ENCODE measurements at places on chromosomes 2 and 18.

DNA sequence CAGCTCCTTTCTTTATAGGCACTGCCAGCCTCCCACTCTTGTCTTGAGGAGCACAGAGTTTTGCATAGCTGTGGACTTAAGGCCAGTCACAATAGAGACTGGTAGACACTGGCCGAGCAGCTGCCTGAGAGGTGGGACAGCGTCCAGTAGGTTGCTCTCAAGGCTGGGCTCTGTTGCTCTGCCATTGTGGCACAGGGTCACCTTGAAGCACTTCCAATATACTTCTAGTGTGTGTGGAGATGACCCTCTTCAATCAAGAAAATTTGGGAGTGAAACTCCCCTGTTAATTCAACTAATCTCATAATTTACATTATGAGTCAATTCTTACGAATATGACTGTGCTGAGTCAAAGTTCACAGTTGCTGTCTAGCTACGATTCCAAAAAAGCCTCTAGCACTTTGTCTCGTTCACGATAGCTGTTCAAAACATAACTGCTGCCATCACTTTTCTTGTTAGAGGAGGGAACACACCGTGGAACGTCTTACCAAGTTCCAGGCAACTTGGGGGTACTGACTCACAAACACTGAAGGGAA, 636.2 kb downstream of the EPHA4 start:
- DNase-seq = no peak

GRCh38 chr2:129504646-129505045, 474.8 kb upstream of the RAB6C start:
- no peak for DNase-seq

- peak; percentile 55 for DNase-seq
These were observed 1.0 kb upstream of the TCF4 start for GRCh38 chr18:55588870-55589595.

GRCh38 chr2:108920686-108921085, 68.3 kb downstream of the EDAR start:
- DNase-seq = no peak

DNA sequence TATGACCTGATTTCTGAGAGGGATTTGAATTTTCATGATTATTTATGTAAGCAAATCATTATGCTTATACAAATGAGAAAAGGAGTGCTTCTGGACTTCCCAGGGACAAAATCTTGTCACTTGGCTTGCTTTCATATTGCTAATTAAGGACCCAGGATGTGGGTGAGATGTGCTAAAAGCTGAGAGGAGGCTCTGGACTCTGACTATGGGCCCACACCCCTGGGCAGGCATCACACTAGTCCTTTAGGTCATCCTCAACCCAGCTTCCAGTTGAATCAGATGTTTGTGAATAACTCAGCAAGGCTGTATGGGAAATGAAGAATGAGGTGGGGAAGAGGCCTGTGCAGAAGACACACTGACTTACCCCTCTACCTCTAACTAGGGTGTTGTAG, 11.9 kb downstream of the IL1B start:
- no peak for DNase-seq

- DNase-seq = no peak
These were observed 8.2 kb upstream of the CABLES1 start for GRCh38 chr18:23127090-23127489.

- DNase-seq = no peak
These were observed 28.4 kb downstream of the AFF3 start for GRCh38 chr2:100113990-100114433.

- DNase-seq = no peak
These were observed 99.5 kb downstream of the MAP4K4 start for GRCh38 chr2:101796825-101797600.

GRCh38 chr2:222730366-222730999, 59.0 kb downstream of the MOGAT1 start:
- DNase-seq = no peak

DNA sequence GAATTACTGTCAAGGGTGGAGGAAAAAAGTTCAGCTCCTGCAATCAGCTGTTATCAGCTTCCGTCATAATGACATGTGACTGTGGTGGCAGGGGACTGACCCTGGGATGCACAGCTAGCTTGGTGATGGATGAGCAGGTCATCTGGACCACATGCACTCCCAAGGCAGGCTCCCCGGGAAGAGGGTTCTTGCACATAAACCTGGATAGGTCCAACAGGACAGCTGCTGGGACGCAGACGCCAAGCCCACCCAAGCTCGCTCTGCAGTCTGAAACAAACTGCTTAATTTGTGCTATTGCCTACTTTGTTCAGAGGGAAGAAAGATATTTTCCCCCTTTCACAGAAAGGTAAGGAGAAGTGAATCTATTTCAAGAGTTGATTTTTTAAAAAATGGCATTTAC, 30.2 kb downstream of the FAM178B start:
- DNase-seq = no peak

DNA sequence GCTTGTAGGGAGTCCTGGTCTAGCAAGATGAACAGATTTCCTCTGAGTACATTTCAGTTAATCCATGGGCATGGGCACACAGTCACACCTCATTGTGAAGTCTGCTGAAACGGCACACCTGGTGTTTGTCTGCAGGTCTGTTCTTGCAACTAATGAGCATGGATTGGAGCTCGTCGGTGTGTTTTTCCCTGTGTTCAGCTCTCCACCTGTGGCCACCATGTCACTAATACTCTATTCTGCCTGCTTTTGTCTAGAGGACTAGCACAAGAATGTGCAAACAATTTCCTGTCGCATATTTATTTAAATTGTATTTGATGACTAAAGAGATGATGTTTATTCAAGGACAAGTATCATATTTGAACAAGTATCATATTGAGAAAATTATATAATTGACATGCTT, 24.5 kb upstream of the PPP4R1 start:
- DNase-seq = no peak

GRCh38 chr2:202014318-202014717, 19.3 kb upstream of the FZD7 start:
- DNase-seq = no peak

GRCh38 chr18:45670281-45670962, 53.6 kb upstream of the SLC14A1 start:
- DNase-seq = peak; percentile 56

DNA sequence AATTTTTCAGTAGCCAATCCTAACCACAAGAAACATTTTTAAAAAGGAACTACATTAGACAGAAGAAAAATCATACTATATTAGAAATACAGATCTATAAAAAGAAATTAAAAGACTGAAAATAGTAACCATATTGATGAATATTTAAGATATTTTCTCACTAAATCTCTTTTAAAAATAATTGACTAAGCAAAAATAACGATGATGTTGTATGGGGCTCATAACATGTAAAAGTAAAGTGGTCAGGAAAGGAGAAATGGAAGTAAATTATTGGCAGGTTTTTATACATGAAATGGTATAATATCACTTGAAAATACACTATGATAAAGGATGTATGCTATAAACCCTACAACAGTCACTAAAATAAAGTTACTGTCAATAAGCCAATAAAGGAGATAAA, 5.4 kb downstream of the WDPCP start:
- DNase-seq = no peak

GRCh38 chr2:202032846-202033316, 774 bp upstream of the FZD7 start:
- DNase-seq = peak; percentile 55

DNA sequence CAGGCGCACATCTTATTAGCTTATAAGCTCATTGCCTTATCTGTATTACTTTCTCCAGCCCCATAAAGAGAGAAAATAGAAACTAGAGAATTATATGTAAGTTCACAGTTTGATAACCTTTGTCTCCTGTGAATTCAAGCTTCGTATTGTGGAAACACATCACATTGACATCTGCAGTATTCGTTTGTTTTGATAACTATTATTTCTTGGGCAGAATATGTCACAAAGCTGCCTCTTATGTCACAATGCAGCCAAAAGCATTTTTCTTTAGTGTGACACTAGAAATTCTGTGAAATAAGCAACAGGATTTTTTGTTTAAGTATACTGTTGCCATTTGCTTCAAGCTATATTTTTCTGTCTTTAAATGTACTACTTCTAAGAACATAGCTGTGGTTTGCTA, 221.5 kb downstream of the DOK6 start:
- DNase-seq = peak; percentile 6

DNA sequence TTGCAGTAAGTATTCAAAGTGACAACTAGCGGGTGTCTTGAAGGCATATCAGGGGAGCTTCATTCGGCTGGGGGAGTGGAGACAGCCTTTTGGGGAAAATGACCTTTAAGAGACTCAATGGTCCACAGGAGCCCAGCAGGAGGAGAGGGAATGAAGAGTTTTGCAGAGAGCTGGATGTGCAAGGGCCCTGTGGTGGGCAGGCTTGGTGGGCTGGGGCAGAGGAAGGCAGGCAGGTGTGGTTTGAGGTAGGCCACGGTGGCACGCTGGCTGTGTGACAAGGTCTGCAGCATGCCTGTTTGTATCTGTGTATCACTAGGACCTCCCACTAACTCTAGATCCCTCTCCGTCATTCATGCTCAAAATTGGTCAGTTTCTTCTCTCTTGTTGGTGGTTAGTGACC, 53.7 kb downstream of the CD8B2 start:
- no peak for DNase-seq

DNA sequence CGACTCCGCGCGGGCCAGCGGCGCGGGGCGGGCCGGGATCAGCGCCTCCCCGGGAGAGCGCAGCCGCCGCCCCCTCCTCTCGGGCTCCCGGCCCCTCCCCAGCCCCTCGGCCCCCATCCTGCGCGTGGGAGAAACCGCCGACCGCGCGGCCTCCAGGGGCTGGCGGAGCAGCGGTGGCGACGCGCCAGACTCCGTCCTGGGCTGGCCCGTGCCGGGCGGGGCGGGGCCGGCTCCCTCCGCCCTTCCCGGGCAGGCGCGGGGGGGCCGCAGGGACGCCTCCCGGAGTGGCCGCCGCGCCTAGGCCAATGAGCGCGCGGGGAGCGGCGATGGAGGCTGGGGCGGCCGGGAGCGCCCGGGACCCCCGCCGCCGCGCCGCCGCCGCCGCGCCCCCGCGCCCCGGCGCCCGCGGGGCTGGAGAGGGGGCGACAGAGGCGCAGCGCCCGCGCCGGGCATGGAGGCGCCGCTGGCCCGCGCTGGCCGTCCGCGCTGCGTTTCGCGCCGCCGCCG, 49.1 kb downstream of the KCNIP3 start:
- DNase-seq = peak; percentile 42

- no peak for DNase-seq
These were observed 1.9 kb downstream of the CHRNG start for GRCh38 chr2:232541195-232541960.

GRCh38 chr2:30628341-30628740, 178.9 kb downstream of the CAPN13 start:
- DNase-seq = peak; percentile 17

GRCh38 chr2:27072920-27073319, 1.5 kb upstream of the OST4 start:
- no peak for DNase-seq

GRCh38 chr2:113039719-113040118, 12.9 kb downstream of the IL36B start:
- DNase-seq = no peak

DNA sequence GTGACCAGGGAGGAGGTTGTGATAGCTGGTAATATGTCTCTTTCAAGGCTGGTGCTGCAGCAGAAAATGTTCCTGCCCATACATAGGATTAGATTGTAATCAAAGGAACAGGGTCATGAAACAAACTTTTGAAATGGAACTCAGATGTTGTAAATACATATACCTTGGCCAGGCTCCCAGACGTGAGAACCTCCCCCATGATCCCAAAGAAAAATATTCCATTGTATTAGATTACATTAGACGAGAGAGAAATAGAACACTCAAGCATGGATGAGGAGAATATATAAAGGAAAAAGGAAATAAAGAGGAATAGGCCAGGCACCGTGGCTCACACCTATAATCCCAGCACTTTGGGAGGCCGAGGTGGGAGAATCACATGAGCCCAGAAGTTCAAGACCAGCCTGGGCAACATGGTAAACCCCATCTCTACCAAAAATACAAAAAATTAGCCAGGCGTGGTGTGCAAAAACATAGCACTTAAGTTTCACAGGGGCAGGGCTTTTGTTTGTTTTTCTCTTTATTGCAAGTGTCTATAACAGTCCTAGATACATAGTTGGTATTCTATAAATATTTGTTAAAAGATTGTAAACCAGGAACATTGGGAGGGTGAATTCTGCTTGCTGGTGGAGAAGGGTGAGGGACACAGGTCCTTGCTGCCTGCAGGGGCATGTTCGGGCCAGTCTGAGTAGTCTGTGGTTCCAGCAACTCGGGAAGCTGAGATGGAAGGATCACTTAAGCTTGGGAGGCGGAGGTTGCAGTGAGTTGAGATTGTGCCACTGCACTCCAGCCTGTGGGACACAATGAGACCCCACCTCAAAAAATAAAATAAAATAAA, 52.8 kb downstream of the RPL37A start:
- peak; percentile 82 for DNase-seq

- DNase-seq = peak; percentile 70
These were observed 62.4 kb downstream of the TXNL1 start for GRCh38 chr18:56575819-56576663.

DNA sequence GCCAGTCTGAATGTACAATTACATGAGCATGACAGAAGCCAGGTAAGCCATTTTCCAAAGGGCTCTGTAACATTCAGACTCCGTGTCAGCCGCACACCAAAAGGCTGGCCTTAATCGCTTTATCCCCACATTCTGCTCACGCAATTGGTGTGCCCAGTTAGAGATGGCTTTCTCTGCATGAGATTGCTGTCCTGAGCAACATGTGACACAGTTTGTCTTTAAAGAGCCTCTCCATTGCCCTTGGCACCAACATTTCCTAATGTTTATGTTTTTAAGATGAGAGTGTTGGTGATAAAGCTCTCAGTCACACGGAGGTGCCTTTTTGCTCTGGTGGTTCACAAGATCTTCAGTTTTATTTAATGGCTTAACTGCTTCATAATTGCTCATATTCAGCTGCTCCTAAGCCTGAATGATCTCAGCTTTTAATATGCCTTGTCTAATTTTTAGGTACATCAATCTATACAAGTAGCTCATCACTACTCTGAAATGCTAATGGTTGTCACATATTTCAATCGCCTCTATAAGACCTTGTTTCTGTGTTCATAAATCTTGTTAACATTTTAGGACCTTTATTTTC, 164.8 kb upstream of the ACVR2A start:
- no peak for DNase-seq

DNA sequence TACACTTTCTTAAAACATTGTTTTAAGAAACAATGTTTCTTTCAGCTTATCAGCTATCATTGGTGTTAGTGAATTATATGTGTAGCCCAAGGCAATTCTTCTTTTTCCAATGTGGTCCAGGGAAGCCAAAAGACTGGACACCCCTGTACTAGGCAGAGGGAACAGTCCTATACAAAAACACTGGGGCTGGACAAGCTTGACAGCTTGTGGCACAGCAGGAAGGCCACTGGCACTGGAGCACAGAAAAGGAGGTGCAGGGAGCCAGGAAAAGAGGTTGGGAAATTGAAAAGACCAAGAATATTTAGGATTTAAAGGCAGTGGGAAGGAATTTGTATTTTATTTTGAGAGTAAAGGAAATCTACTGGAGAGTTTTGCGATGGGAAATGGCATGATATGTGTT, 47.7 kb downstream of the SRD5A2 start:
- DNase-seq = no peak

DNA sequence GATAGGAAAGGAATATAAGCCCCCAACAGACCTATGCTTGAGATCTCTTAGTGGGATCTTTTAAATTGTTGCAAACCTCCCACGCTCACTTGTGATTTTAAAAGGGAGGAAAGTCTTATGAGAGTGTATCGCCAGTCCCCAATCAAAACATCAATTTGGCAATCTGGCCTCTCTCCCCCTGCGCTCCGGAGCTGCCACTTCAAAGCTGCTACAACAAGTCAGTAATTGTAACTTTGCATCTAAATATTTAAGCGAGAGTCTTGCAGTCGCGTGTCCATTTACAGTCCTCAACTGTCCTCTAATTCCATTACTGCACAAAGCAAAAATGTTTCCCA, 8.4 kb downstream of the PAX3 start:
- DNase-seq = no peak

Measured in fibroblast of villous mesenchyme (primary cell).